ENCODE measurements at places on chromosomes 4 and X.

- no peak for DNase-seq
Measured at GRCh38 chrX:71650333-71650969, 16.9 kb upstream of the LOC101059915 start.

DNA sequence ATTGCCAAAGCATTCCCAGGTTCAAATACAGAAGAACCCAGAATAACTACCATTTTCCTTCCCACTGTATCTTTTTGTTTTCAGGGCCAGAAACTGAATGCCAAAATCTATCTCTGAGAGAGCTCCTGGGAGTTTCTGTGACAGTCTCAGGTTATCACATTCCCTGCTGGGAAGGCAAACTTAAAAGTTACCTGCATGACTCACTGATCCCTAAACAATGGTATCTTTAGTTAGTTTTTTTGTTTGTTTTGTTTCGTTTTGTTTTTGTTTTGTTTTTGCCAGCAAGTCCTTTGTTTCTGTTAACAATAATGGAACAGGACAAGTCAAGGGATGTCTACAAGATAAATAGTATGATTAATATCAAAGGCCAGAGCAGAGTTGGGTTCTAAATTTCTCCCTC is 34.3 kb downstream of the PAPSS1 start:
- DNase-seq = no peak

DNA sequence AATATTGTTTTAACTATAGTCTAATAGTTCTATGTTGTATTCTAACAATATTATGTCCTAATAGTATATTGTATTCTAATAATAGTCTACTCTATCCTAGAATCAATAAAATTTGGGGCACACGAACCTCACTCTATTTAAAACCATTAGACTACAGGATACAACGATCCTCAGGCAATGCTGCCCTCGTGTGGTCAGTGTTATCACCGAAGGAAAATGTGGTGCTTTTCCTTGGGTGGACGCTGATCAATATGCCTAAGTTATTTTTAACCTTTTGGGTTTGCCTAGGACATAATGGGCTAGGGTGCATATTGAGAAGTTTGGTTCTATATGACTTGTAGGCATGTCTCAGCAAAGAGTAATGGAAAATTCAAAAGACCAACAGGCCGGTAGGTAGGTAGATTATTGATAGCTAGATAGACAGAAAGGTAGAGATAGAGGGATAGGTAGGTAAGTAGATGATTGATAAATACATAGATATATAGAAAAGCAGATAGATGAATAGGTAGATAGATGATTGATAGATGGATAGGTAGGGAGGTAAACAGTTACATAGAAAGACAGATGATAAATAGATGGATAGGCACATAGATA is 75.1 kb downstream of the PRKX start:
- DNase-seq = peak; percentile 39

DNA sequence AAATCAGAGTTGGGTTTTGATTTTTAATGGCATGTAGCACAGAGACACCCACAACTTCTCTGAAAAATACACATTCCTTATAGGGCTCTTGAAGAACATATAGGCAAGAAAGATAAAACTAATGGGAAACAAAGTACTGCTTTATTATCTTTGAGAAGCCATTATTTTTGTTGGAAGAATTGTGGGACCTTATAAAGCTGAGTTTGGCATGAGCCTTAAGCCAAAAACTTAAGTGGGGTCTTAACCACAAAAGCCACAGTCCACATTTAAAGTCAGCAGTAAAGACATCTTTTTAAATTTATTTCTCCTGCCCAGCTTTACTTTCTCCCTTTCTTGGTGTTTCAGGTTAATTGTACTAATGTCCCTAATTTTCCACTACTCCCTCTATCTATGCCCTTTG is 1297.3 kb downstream of the C4orf33 start:
- no peak for DNase-seq

DNA sequence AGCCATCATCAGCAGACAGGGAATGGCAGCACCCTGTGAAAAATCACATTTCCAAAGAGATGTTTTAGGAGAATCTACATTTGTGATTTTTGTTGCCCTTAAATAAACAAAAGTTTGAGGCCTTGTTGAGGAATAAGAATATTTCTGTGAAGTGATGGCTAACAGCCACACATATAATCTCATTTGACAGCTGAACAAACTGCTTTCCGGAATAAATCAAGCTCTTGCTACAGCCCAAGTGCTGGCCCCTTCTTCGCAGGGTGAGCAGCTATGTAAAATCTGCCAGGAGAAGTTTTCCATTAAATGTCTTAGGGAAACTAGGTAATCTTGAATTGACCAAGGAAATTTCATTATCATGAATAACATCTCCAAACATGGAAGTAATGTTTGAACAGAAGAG is 106.4 kb upstream of the GPM6B start:
- no peak for DNase-seq

GRCh38 chr4:80876810-80877209 is 153.7 kb upstream of the BMP3 start:
- no peak for DNase-seq

- DNase-seq = no peak
Measured at GRCh38 chr4:108051343-108051742, 61.7 kb downstream of the HADH start.

GRCh38 chr4:83010522-83011318 is at the start of gene LIN54:
Gene LIN54 (minus strand): TSS chr4:83010823. CDS start chr4:82984844, 25,979 bp downstream.
- peak; percentile 74 for DNase-seq

Data from ovary (tissue), 10 donors.